ENCODE measurements at places on chromosomes 2 and 18. TPM values are rescaled to one million over a fixed set of nuclear protein-coding genes. Genes with fewer than 3 reads are reported as not detected.

The TUBB6 gene
- total RNA-seq: 102 TPM

DNA sequence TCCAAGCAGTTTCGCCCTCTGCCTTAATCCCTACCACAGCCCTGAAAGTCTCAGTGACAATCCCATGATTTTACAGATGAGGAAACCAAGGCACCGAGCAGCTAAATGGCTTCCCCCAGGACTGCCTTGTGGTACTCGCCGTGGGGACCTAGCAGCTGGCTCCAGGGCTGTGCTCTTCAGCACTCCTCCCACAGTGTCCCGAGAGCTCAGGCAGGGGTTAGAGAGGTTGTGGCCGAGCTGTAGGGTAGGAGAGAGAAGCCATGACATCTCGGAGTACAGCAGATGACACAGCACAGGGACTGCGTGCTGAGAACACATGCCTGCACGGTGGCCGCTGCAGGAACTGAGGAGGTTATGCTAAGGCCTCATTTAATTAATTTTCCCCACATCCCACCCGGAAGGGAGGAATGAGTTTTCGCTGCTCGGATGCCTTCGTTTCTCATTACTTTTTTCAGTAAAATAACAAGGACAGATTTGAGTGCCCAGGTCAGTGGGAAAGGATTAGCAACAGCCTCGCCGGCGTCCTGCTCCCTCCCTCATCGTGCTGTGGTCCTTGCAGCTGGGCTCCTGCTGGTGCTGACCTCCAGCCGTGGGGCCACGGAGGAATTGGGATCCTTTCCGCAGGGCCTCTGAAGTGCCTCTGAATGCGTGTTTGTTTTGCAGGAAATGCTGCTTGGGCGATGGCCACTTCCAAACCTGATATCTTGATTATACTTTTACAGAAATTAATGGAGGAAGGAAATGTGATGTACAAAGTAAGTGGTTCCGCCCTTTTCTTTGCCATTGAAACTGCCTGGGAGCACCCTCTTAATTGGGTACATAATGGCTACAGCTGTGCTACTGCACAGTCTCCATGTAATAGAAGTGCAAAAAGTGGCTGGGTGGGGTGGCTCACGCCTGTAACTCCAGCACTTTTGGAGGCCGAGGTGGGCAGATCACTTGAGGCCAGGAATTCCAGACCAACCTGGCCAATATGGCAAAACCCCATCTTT, 61.2 kb downstream of the WDSUB1 start:
- DNase-seq: no peak

GRCh38 chr2:198448789-198449188, 644.4 kb downstream of the PLCL1 start:
- DNase-seq: no peak

DNA sequence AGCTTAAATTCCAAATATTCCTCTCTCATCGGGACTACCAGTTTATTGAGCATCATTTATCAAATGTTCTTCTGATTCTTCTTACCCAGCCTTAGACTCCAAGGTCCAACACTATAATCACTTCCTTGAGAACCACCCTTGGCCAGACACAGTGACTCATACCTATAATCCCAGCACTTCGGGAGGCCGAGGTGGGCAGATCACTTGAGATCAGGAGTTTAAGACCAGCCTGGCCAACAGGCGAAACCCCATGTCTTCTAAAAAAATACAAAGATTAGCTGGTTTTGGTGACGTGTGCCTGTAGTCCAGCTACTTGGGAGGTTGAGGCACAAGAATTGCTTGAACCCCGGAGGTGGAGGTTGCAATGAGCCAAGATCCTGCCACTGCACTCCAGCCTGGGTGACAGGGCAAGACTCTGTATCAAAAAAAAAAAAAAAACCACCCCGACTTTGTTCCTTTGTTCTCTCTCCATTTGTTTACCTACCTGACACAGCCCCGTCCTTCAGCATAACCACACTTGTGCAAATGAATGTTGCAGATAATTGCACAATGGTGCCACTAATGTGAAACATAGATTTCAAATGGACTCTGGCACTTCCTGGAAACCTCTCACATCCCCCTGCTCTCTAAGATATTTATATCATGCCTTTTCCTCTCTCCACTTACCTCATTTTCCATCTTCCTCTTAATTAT, 38.9 kb upstream of the LPIN2 start:
- no peak for DNase-seq

- DNase-seq: no peak
Observed at GRCh38 chr2:58202404-58202803, 38.7 kb downstream of the FANCL start.
